ENCODE measurements at places on chromosomes 6 and 20.

DNA sequence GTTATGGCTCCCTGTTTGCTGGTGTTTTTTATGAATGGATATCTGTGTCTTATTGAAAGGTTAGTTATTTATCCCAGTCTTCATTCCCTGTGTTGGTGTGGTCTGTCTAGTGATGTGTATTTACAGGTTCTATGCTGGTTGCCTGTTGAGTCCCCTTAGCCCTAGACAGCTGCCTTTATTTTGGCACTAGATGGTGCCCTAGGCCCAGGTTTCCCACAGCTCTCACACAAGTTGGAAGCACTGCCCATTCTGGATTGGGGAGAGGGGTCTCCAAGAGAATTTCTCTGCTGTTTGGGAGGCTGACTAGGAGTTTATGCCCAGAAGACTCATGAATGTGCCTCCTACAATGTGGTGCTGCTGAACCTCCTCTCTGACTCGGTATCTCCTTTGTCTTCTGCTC is 12.4 kb downstream of the GRM1 start:
- no peak for DNase-seq

DNA sequence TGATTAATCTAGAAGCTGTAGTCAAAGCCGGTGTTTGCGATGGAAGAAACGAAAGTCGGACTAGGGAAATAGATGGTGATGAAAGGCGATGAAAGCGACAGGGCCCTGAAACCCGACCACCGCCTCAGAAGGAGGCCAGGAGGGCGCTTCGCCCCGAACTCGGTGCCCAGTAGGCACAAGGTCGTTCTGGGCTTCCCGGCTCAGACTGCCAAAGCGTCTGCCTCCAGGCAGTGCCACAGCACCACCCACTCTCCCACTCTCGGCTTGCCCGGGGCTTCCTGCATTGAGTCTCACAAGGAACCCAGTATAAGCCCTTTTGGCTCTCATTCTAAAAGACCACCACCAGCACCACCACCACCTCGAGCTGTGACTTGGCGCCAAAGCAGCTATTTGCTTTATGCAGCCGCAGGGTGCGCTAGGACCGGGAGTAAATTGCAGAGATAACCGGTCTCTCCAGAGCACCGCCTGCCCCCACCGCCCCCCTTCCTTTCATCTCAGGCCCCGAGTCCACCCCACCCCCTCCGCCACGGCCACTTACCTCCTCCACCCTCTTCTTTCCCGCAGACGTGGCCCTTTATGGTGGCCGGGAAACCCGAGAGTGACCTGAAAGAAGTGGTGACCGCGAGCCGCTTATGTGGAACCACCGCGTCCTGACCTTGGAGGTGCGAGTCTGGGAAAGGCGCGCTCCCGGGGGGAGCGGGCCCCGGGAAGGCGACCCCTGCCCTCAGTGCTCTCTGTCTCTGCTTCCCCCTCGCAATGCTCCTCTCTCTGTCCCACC is 2.4 kb downstream of the TCF21 start:
- peak; percentile 18 for DNase-seq

DNA sequence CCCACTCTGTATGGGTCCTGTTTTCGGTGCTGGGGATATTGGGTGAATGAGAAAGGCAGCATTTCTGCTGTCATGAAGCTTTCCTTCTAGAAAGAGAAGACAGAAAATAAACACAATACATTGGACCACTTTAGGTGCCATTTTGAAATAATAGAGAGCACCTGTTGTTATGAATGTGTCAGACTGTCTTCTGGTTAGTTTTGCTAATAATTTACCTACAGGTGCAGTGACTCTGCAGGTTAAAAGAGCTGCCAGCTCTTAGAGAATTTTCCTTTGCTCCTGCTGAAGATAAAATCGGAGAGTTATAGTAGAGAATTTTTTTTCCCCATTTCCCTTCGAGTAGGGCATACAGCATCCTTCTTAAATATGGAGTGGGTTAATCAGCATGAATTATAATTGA is 21.9 kb upstream of the GCLC start:
- peak; percentile 11 for DNase-seq

- DNase-seq = no peak
Observed at GRCh38 chr20:31933698-31934097, 18.1 kb downstream of the PDRG1 start.

DNA sequence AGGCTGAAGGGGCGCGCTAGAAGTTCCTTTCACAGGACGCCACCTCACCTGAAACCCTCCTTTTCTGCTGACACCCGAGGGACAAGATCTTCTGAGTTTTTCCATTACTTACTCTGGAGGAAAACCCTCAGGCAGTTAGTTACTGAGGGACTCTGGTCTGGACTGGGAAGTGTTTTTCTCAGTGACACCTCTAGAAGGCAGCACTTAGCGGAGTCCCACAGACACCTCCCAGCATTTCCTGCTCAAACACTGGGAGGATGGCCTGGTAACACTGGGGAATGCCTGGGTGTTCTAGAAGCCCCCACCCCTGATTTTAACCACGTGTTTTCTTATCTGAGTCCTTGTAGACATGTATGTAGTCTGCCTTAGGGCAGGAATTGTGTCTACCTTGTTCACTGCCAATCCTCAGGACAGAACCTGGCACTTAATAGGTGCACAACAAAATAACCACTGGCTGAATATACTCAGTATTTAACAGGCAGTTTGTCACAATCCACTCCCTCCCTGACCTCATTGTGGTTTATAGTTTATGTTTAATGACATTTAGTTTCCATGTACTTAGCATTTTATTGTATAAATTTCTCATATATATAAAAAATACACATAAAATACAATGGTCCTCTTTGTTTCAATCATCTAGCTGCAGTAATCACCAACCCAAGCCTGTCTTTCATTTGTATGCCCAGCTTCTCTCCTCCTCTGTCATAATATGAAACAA is 4.8 kb downstream of the GSTA3 start:
- DNase-seq = no peak

GRCh38 chr6:56856036-56856580 is 98.8 kb upstream of the BEND6 start:
- no peak for DNase-seq

- no peak for DNase-seq
Observed at GRCh38 chr6:107323133-107323785, 136.1 kb downstream of the PDSS2 start.

DNA sequence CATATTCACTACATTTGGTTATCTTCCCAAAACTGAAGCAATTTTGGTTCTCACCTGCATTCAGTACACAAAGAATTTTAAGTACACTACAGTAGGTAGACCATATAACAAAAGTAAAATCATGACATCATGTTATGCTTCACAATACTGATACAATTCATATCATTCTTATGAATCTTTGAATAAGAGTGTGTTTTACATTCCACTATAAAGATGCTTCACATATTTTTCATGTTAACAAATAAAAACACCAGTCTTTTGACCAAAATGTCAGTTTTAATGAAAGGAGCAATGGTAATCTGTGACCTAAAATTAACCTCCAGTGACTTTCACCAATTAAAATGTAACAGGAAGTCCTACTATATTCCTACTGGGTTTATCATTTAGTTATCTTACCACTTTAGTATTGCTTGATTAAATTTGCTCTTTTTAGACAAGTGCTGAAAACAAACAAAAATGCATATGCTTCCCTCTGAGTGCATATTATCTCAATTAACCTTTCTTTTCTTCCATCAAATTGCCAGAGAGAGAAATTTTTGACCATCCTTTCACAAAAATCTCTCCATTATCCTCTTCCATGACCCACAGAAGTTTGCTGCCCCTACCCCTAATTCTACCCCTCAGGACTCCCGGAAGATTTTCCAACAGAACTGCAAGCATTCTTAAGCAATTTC is 49.3 kb downstream of the PHIP start:
- DNase-seq = no peak

GRCh38 chr6:39416026-39416425 is 93.5 kb upstream of the KCNK16 start:
- peak; percentile 16 for DNase-seq

DNA sequence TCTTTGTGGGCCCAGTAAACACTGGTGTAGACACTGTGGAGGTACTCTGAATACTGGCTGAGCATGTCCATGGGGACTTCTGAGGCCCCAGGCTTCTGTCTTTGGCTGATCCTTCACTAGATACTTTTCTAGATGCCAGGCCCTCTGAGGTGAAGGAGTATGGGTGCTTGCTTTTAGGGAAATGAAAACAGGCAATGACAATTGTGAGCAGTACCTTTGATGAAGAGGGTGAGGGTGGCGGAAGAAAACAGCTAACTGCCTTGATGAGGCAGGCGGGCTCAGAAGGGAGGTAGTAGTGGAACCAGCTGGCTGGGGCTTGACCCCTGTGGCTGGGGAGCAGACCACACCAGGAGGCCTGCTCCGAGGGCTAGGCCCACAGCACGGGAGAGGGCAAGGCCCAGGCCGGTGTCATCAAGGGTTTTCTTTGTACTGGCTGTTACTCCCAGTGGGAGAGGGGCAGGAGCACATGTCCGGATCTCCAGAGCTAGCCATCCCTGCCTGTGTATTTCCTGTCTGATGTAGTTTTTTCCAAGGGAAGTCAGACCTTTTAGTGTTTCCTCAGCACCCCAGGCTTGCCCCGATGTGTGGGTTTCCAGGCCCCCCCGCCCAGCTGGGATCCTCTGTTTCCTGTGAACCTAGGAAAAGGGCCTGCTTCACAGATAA is 3.9 kb downstream of the PLCG1 start:
- DNase-seq = no peak

GRCh38 chr20:16308754-16309153 is 264.5 kb downstream of the KIF16B start:
- DNase-seq = no peak

DNA sequence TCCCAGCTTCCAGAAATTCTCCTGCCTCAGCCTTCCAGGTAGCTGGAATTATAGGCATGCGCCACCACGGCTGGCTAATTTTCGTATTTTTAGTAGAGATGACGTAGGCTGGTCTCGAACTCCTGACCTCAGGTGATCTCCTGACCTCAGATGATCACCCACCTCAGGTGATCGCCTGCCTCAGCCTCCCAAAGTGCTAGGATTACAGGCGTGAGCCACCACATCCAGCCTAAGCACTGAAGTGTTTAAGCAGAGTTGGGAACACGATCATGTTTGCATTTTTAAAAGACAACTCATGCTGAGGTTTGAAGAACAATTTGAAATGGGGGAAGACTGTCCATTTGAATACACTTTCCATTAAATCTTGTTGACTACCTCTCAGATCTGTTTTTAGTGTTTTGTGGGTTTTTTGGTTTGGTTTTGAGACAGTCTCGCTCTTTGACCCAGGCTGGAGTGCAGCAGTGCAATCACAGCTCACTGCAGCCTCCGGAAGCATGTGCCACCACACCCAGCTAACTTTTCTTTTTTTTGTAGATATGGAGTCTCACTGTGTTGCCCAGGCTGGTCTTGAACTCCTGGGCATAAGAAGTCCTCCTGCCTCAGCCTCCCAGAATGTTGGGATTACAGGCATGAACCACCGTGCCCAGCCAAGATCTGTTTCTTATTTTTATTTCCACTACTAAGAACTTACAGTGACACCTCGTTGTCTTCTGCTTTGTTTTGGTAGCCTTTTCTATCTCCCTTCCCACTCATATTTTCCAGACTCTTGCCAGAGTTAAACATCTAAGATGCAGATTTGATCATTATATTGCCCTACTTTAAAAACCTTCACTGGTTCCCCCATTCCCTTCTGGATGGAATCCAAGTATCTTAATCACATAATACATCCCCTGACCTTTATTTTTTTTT is 5.5 kb downstream of the CASP8AP2 start:
- no peak for DNase-seq

- no peak for DNase-seq
Observed at GRCh38 chr6:8075185-8075584, 11.0 kb upstream of the BLOC1S5 start.
